ENCODE measurements at places on chromosomes 12 and 14.

DNA sequence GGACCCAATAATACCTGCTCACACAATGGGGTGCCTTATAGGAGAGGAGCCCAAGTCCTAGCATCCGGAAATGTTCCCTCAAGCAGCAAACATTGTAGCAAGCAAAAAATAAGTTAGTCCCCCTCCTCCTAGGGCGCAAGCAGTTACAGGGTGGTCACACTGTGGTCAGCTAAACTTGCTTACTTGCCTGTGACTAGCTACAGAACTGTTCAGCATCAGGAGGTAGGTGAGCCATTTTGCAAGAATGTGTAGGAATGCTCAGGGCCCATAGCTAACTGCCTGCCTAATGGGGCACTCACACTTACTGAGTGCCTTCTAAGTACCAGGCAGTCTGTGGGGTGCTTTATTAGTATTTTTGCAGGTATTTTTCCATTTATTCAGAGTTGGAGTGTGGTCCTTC lies 154.6 kb upstream of the GRIN2B start:
- no peak for DNase-seq

DNA sequence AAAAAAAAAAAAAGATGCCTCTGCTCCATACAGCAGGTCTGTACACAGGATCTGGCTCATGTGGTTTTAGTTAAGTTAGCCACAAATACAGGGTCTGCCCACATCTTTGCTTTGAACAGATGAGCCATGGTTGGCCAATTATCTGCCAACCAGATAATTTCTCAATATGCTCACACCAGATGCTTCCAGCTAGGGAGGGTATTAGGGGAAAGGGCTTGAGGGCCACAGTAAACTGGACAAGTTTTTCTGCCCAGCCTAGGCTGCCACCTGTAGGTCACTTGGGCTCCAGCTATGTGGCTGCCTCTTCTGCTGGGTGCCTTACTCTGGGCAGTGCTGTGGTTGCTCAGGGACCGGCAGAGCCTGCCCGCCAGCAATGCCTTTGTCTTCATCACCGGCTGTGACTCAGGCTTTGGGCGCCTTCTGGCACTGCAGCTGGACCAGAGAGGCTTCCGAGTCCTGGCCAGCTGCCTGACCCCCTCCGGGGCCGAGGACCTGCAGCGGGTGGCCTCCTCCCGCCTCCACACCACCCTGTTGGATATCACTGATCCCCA lies 776 bp downstream of the RDH5 start:
- DNase-seq = no peak

- no peak for DNase-seq
Measured at GRCh38 chr12:84495711-84496110, 416.9 kb downstream of the SLC6A15 start.

DNA sequence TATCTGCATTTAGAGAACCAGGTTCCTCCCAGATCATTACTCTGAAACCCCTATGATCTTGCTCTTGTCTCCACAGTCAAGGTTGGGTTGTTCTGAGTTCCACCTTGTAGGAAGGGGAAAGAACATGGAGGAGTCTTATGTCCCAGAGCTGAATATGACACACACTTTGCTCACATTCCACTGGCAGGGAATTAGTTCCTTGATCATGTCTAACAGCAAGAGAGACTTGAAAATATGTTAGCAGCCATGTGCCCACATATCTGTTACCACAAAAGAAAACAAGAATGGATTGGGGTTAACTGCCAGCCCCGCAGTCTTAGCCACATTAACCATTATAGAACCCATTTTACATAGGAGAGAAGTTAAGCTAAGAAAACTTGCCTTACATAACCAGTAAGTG lies 71.1 kb upstream of the MDM1 start:
- DNase-seq = no peak

DNA sequence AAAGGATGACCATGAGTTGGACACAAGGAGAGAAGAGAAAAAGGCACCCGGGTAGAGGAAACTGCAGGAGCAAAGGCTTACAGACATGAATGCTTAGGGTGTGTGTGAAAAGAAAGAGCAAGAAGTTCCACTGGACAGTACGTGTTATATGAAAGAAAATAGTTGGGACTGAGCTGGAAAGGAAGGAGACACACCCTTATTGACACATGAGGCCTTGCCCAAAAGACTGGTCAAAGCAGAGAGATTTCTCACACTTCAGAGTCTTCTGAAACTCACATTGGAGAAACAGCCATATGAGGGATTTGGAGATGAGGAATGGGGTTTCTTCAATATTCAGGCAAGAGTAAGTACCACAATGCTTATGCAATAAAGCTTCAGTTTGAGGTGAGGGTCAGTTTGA lies 56.0 kb downstream of the TTC9 start:
- no peak for DNase-seq

DNA sequence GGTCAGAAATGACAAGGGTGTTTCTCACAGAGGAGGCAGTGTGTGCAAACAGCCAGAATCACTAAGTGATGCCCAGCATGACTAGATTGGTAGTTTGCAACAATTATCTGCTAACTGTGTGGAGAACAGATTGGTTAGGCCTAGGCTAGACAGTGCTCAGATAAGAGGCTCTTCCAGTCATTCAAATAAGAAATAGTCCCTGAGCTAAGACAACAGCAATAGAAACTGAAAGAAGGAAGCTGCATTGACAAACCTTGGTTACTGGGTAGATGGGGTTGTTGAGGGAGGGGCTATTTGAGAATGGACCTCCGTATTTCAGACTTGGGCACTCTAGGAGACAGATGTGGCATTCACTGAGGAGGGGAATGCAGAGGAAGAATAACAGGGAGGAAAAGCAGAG lies 255.0 kb upstream of the NPAS3 start:
- DNase-seq = no peak

GRCh38 chr14:92760524-92760805 lies 12.0 kb upstream of the LGMN start:
- DNase-seq = no peak

GRCh38 chr12:7750350-7750749 lies 3.2 kb upstream of the CLEC4C start:
- no peak for DNase-seq

GRCh38 chr12:123952037-123952436 lies 20.6 kb downstream of the CCDC92 start:
- DNase-seq = no peak

DNA sequence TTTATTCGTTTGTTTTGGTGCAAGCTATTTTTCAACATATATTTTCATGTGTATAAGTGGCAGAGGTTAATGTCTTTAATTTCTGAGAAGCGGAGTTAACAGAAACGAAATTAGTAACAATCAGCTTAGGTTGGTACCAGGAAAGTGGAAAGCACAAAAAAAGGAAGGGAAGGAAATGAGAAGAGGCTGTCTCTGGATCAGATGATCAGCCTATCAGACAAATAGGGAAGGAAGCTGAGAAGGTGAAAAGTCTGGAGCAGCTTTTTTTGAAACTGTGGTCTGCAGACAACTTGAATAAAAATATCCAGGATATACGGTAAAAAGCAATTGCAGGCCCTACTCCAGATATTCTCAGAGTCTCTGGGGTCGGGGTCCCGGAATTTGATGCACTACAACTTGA lies 265.0 kb downstream of the SSPN start:
- DNase-seq = no peak

DNA sequence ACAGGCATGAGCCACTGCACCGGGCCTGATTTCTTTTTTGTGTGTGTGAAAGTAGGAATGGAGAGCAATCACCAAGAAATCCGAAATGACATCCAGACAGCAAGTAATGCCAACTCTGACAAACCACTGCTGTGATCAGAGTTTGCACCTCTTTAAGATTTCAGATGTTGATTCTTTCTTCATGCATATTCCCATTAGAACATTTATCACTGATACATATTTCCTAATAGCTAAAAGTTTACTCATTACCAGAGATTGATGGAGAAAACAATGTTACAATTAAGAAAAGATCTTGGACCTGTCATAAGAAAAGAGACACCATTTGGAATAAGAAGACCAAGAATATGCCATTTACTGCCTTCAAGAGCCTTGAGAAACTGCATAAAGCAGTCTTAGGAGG lies 217.0 kb upstream of the MGAT4C start:
- DNase-seq = no peak

DNA sequence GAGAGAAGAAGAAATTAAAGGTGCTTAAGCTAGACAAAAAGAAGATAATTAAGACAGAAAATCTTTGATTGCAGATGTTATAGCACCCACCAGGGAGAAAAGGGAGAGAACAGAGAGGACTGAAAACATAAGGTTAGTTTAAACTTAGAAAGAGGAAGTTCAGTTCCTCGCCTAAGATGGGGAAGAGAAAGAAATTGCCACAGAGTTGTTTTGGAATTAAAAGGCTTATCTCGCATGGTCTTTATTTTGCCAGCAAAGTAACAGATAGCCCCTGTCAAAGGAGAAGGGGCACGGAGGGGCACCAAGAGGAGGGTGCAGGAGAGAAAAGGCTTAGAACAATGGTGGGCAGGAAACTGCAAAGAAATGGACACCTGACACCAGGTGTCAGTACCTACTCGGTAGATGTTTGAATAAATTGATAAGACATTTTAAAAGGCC lies 17.8 kb upstream of the OXA1L start:
- DNase-seq = no peak

DNA sequence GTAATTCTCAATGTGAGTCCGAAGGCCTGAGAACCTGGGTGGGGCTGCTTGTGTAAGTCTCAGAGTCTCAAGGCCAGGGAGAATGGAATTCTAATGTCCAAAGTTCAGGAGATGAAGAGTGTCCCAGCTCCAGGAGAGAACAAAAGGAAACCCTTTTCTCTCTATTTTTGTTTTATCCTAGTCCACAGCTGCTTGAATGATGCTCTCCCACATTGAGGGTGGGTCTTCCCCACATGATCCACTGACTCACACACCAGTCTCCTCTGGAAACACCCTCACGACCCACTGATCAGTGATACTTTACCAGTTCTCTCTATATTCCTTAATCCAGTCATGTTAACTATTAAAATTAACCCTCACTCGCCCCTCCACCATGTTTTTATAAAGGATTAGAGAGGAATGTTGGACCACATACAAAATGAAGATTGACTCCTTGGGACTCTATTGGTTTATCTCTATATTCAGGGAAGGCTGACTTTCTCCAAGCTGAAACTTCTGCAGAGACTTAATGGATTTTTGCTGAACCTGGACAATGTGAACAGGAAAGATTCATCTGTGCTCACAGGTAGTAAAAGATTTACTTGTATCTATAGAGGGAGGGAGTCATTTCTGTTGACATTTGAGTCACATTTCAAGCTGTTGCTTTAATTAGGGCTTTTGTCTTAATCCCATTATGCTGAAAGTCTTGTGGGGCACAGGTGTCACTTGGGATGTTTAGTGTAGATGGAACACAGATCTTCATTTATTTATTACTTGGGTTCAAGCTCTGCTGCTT lies 1061.0 kb upstream of the TMEM132C start:
- DNase-seq = no peak

DNA sequence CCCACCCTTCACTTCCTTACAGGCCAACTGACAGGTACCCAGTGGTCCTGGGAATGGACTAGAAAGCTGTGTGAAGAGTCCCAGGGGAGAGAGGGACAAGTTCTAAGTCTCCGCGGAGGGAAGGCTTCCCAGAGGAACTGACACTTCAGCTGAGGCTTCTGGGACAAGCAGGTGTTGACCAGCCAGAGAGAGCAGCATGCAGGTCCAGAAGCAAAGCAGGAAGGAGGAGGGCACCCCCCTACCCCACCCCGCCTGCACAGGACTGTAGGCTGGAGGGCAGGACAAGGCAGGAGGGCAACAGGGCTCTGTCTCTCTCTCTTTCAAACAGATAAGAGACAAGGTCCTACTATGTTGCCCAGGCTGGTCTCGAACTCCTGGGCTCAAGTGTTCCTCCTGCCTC lies 58.2 kb upstream of the CORO1C start:
- no peak for DNase-seq
